ENCODE measurements at places on chromosomes 11 and 22.

- no peak for DNase-seq
Measured at GRCh38 chr11:1523779-1524178, 37.2 kb upstream of the MOB2 start.

DNA sequence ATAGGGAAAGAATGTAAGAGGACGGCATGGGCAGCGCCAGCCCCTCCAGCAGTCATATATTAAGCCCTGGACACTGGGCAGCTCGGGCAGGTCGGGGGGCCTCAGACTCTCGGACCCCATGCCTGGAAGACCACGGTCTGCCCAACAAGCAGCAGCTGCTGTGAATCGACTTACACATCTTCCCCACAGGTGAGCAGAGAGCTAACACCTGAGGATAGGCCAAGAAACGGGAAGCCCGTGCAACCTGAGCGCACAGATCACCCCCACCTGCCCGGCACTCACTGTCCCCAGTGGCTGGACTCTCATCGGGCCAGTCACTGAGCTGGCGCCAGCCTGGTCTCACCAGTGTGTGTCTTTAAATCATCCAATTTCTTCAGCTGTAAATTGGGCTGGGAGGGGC lies 4.7 kb upstream of the TCF20 start:
- no peak for DNase-seq

- peak; percentile 79 for DNase-seq
Measured at GRCh38 chr11:82733444-82734119, at the start of gene FAM181B. Gene FAM181B, minus strand, starts transcription at chr11:82733864. Its CDS starts 135 bp downstream, at chr11:82733729.

DNA sequence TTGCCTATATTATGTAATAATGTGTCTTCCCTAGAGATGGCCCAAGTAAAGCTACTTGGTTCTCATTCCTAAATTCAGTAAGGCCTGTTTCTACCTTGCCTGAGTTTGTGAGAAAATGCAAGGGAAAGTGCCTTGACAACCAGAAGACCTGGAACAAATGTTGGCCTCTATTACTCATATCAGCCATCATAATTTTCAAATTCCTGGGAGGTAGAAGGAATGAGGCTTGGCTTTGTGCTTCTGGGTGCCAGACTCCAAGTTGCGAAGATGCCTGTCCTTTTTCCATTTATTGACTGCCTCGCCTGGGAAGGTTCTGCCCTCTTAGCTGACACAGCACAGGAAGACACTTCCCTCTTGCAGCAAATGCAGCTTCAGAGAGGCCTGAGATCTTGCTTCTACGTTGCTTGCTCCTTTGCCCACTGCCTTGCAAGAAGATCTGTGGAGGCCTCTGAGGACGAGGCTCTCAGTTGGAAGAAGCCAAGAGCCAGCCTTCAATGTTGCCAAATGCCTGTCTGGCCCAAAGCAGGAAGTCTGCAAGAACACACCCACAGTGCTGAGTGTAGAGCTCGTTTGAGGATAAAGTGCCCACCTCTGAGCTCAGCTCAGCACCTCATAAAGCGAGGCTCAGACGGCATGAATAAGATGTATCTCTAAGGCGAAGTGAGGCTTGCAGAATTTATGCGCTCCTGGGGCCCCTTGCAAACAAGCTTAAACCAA lies 120.1 kb downstream of the GALNT18 start:
- no peak for DNase-seq

DNA sequence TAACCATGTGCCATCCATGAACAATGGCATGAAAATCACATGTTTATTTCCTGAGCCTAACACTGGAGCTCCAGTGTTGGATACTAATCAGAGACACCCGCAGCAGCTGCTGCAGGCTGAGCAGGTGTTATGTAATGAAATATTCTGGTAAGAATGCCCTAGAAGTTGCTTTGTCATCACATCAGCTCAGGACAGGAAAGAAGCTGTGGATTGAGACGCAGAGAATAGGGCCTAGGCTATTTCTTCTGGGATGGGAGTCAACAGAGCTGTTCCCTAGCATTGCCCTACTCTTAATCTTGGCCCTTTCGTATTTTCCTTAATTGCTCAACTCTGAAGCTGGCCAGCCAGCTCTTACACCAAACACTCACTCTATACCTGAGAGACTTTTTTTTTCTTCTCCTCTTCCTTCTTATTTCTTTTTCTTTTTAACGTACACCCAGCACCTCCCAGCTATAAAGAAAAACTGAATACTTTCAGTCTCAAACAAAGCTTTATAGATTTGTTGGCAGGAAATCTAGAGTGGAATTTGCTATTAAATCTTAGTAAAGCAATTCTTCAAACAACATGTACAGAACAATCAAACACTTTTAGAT lies 31.9 kb downstream of the RASSF10 start:
- no peak for DNase-seq

DNA sequence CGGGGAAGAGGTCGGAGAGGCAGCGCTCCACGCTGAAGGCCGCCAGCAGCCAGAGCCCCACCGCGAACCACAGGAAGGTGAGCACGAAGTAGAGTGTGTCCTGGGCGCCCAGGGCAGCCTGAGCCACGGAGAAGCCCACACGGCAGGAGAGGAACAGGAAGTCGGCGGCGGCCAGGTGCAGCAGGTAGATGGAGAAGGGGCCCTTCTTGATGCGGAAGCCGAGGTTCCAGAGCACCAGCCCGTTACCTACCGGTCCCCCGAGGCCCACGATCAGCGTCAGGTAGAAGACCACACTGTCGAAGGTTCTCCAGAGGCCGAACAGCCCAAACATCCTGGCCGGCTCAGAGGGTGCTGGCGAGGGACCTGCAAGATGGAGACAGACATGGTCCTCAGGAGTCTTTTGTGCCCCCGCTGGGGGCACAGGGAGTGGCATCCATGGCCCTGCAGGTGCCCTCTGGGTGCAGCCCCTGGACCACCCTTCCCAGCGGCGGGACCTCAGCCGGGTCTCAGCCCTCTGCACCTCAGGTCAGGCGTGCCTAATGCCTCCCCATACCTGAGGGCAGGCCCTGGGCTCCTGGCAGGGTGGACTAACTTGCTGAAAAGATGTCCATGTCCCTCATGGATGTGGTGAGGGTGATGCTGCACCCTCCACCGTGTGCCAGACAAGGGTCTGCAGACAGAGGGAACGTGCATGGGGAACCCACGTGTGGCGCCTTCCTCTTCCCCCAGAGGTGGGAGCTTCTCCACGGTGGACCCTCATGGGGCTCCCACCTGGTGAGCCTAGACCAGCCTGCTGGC lies at the start of gene MRGPRG:
Gene MRGPRG, minus strand, starts transcription at position 331 of the 798 bp plus-strand sequence. Its CDS starts 0 bp downstream, at position 331.
- DNase-seq = peak; percentile 8

DNA sequence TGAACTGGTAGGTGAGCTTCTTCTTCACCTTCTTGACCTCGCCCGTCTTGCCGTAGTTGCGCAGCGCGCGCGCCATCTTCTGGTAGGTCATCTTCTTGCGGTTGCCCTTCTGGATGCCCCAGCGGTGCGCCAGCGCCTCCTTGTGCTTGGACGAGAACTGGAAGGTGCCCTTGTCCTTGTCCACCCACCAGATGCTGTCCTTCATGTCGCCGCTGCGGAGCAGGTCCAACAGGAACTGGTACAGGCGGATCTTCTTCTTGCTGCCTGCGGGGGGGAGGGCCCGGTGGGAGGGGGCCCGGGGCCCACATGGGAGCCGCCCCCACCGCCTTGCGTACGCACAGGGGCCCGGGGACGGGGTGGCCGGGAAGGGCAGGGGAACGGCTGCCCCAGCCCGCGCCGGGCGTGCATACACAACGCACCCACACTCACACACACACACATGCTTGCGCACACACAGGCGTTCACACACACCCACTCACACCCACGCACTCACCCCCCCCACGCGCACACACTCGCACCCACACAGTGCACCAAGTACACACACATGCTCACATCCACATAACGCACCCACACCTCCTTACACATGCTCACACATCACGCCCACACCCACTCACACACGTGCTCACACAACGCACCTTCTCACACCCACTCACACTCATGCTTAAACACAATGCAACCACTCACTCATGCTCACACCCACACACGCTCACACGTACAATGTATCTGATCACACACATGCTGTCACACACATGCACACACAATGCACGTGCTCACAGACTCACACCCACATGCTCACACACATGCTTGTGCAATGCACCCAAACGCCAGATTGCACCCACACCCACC lies 3.0 kb upstream of the MYBPC3 start:
- DNase-seq = peak; percentile 92

- no peak for DNase-seq
Measured at GRCh38 chr11:129386795-129387397, 11.2 kb downstream of the BARX2 start.

DNA sequence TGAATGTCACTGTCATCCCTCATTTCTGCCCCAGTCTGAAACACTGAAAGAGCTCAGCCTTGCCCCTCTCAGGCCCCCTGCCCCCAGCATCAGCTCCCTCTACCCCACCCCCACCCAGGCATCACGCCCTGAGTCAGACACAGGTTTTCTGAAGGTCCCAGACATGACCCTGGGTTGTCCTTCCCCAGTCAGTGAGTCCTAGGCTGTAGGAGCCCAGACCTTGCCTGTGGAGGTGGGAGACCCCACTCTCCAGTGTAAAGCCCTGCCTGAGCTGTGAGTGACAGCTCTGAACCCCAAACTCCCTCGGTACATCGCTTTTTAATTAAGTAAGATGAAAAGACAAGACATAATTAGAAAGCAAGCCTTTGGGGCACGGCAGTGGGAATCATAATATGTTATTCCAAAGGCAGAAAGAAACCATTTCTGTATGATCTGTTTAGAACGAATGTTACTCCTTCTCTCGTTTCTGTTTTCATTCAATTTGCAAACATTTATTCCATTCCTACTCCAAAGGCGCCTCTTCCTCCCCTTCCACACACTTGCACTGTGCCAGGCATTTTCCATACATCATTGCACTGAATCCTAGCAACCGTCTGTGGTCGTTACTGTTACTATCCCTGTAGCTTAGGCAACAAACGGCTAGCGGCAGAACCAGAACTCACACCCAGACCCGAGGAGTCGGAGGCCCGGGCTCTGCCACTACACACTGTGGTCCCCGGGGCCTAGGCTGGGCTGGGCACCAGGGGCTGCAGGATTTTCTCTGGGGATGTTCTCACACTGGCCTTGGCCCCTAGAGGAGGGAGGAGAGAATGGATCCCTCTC lies 63.4 kb downstream of the CD6 start:
- no peak for DNase-seq

DNA sequence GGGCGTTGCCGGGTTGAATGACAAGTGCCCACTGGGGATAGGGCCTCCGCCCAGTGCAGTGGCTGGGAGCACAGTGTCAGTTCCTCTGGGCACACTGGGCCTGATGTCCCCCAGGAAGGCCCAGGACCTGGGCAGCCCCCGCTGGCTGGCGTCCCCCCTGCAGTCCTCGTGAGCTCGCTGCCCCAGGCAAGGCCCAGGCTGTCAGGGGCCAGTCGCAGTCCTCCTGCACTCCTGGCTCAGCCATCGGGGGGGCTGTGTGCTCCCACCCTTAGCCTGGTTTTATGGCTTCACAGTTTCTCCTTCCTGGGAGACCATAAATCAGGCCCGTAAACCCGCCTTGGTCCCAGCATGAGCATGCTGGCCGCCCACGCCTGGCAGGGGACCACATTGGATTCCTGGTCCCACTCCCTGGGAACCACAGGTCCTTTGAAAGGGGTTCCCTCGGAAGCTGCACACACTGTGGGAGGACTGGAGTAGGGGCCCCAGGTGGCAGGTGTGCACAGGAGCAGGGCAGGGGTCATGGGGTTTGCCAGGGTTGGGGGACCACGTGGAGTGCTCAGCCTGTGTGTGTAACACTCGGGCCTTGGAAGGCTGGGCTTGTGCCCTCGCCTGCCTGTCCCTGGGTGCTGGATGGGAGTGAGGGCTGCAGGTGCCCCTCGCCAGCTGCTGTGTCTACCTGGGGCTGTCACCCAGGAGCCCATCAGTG lies 113.6 kb downstream of the KCNQ1OT1 start:
- peak; percentile 14 for DNase-seq
